ENCODE measurements at places on chromosomes 12 and 14.

GRCh38 chr12:91818227-91819131, 327.2 kb downstream of the BTG1 start:
- no peaks in the 10 kb centered on the region for H3K4me1 ChIP-seq
- H3K27me3 ChIP-seq, result no peaks in the 10 kb centered on the region
- no peak for DNase-seq

DNA sequence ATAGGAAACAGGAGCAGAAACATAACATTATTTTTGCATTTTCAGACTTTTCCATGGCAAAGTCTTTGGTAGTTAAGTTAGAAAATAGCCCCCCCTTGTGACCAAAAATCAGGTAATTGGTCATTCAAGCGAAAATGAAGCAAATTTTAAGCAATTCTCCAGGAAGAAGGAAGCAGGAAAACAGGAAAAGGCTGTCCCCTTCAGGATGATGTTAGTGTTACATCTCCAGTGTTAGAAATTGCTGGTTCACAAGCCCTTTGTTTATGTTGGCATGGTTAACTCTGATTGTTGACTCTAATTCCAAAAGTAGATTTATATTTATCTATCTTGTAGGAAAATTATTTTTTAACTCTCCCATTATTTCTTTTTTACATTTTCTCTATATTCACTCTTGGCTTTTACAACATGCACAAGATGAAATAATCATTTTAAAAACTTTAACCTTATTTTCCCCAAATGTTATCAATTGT, 18.8 kb upstream of the GAS2L3 start:
- H3K4me3 ChIP-seq, result no peak overlapping the region
- no peaks in the 10 kb centered on the region for H3K36me3 ChIP-seq
- H3K4me1 ChIP-seq, result peaks cover 7% of the 10 kb centered on the region
- DNase-seq, result no peak

DNA sequence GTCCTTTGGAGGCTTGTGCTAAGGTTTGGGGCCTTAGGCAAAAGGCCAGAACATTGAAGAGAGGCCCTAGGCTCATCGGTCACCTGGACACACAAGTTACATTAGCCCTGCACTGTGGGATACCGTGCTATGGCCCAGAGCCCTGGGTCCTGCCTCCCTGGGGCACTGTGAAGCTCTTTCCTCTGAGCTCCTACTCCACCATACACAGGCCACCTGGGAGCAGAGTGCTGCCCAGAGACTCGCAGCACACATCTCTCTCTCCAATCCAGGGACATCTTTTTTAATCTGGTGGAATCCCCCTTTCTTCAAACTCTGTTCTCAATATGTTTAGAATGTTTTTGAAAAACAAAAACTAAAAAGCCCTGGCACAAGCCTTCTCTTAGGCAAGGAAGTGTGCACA, 314.2 kb upstream of the RGS6 start:
- DNase-seq, result no peak
- no peaks in the 10 kb centered on the region for H3K36me3 ChIP-seq
- no peak overlapping the region for H3K27ac ChIP-seq

- no peaks in the 10 kb centered on the region for H3K4me1 ChIP-seq
- no peaks in the 10 kb centered on the region for H3K27me3 ChIP-seq
- H3K36me3 ChIP-seq, result no peaks in the 10 kb centered on the region
These were observed 27.8 kb downstream of the MUCL1 start for GRCh38 chr12:54882079-54882478.

DNA sequence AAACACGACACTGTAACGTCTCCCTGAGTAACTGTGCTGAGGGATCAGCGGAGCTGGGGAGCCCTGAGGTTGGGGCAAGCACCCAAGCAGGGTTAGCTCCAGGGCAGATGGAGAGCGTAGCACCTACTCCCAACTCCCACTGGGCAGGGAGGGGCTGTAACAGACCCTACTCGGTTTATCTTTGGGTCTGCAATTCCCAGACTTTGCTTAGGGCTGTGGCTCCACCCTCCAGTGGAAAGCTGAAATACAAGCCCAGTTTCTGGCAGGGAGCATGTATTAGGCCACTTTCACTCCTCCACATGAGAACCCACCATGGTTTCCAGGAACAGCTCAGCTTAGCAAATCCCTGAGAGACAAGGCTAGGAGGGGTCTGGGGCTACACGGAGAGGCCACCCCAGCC, 17.3 kb upstream of the TC2N start:
- H3K4me1 ChIP-seq, result peaks cover 24% of the 10 kb centered on the region
- no peak overlapping the region for H3K4me3 ChIP-seq
- H3K27me3 ChIP-seq, result no peaks in the 10 kb centered on the region
- no peaks in the 10 kb centered on the region for H3K36me3 ChIP-seq

DNA sequence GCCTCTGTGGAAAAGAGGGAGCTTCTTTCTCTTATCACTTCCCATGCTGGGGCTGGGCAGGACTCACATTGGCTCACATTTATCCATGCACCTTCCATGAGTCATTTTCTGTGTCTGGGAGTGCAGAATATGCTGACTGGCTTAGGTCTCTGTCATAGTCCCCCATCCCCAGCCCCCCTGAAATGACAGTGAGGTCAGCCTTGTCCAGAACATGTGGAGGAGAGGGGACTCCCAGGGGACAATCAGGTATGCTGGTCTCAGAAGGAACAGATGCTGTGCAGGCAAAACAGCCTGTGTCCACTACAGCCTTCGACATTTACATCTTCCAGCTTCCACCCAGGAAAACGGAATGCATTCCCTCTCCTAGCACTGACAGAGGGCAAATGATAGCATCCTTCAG, 35.0 kb downstream of the ADGRD1 start:
- no peak overlapping the region for H3K27ac ChIP-seq
- no peaks in the 10 kb centered on the region for H3K27me3 ChIP-seq
- H3K4me3 ChIP-seq, result no peak overlapping the region

- H3K27me3 ChIP-seq, result peaks cover 4% of the 10 kb centered on the region
- H3K27ac ChIP-seq, result no peak overlapping the region
- H3K4me1 ChIP-seq, result no peaks in the 10 kb centered on the region
- H3K36me3 ChIP-seq, result no peaks in the 10 kb centered on the region
- DNase-seq, result no peak
These were observed 121.2 kb upstream of the DAAM1 start for GRCh38 chr14:59067127-59067894.

GRCh38 chr12:30180602-30181001, 396.9 kb upstream of the TMTC1 start:
- DNase-seq, result no peak
- no peak overlapping the region for H3K27ac ChIP-seq
- no peaks in the 10 kb centered on the region for H3K27me3 ChIP-seq
- no peak overlapping the region for H3K4me3 ChIP-seq
- H3K4me1 ChIP-seq, result no peaks in the 10 kb centered on the region
- no peaks in the 10 kb centered on the region for H3K36me3 ChIP-seq

- DNase-seq, result no peak
- peaks cover 5% of the 10 kb centered on the region for H3K4me1 ChIP-seq
- H3K27ac ChIP-seq, result no peak overlapping the region
- no peaks in the 10 kb centered on the region for H3K36me3 ChIP-seq
- H3K27me3 ChIP-seq, result no peaks in the 10 kb centered on the region
These were observed 40.0 kb downstream of the MYBPC1 start for GRCh38 chr12:101634724-101635123.

DNA sequence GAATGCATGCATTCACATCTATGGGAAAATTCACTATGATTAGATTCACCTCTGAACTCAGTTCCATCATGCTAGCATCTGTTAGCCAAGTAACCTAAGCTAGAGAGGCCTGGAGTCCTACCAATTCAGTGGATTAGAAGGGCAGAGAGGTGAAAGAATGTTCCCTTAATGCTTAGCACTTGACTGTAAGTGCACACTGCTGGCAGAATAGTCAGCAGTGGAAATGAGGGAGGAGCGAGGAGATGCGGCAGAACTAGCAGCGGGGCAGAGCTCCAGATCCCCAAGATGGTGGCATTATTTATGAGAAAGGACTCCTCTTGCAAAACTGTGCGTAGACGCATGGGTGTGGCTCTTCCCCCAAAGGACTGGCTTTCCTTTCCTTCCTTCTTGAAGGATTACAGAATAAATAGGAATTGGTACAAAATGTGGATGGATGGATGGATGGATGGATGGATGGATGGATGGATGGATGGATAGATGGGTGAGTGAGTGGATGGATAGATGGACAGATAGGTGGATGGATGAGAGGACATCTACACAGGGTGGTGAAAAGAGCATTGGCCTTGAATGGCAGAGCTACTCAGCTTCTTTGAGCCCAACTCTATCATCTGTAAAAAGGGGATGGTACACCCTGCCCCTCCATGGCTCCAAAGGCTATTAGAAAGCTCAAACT, 227.2 kb downstream of the CHST11 start:
- H3K4me3 ChIP-seq, result no peak overlapping the region
- DNase-seq, result no peak
- no peaks in the 10 kb centered on the region for H3K36me3 ChIP-seq
- no peaks in the 10 kb centered on the region for H3K27me3 ChIP-seq

DNA sequence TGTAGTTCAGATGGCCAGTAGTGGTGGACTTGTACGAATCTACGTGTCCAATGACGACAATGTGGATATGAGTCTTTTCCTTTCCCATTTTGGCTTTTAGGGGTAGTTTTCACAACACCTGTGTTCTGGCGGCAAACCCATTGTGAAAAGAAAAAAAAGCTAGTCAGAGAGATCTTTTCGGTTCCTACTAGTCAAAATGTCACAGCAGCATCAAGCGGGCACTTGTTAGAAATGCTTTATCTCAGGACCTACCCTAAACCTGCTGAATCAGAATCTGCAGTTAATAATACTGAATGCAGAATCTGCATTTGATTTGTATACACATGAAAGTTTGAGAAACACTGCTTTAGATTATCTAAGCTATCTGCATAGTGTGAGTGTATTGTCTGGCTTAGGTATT, 18.3 kb downstream of the AEBP2 start:
- no peak overlapping the region for H3K4me3 ChIP-seq
- H3K27ac ChIP-seq, result no peak overlapping the region
- no peaks in the 10 kb centered on the region for H3K27me3 ChIP-seq
- peaks cover 9% of the 10 kb centered on the region for H3K4me1 ChIP-seq
- H3K36me3 ChIP-seq, result no peaks in the 10 kb centered on the region

- H3K4me3 ChIP-seq, result no peak overlapping the region
These were observed 17.5 kb downstream of the CBX5 start for GRCh38 chr12:54262403-54262925.

DNA sequence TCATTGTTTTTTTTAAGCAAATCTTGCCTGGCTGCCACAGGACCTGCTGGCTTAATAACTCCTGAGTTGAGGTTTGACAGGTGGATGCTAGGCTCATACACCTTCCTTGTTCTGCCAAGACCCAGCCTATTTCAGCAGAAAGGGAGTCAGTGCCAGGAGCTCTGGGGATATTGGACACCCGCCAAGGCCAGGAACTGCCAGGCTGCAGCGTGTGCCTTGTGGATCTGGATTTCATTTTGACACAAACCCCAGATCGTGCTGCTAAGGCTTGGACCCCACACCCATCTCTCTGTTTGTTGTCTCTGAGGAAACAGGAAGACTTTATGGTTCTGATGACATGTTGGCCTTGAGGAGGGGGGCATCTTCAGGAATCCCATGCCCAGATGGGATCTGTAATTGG, 44.4 kb upstream of the PRIMA1 start:
- no peaks in the 10 kb centered on the region for H3K27me3 ChIP-seq
- no peak overlapping the region for H3K4me3 ChIP-seq
- H3K4me1 ChIP-seq, result no peaks in the 10 kb centered on the region
- no peaks in the 10 kb centered on the region for H3K36me3 ChIP-seq
- DNase-seq, result no peak
- H3K27ac ChIP-seq, result no peak overlapping the region

DNA sequence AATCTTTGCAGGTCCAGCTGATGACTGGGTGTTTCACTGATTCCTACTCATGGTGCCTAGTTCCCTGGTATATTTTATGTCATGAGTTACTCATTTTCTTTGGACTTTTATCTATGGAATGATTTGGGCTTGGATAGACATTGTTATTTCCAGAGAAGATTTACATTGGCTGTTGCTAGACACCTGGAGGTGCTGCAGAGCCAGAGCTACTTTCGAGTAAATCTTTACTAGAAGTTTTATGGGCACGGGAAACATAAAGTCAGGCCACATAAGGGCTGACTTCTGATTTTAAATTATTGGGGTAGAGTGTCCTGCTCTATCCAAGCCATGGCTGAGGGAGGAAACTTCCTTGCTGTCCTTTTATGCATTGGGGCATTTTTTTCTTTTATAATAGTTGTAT, 175.9 kb upstream of the ABCD2 start:
- DNase-seq, result no peak
- H3K27me3 ChIP-seq, result no peaks in the 10 kb centered on the region
- no peaks in the 10 kb centered on the region for H3K36me3 ChIP-seq
- H3K4me3 ChIP-seq, result no peak overlapping the region
- H3K4me1 ChIP-seq, result no peaks in the 10 kb centered on the region
- H3K27ac ChIP-seq, result no peak overlapping the region

DNA sequence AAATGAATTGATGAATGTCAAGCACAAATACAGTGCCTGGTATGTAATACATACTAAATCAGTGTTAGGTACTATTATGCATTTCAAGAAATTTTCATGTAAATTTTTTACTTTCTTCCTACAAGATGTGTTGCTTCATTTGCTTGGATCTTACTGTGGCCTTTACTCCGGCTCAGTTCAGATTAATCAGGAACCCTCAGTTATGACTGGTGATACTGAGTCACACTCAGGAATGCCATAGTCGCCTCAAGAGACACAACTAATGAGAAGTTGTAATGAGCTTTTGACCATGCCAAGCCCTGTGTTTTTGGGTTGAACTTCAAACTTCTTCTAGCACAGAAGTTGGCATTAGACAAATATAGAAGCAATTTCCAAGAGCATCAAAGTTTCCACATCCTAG, 96.0 kb downstream of the TGFB3 start:
- peaks cover 18% of the 10 kb centered on the region for H3K4me1 ChIP-seq
- no peaks in the 10 kb centered on the region for H3K36me3 ChIP-seq
- H3K27me3 ChIP-seq, result no peaks in the 10 kb centered on the region
- no peak overlapping the region for H3K4me3 ChIP-seq

DNA sequence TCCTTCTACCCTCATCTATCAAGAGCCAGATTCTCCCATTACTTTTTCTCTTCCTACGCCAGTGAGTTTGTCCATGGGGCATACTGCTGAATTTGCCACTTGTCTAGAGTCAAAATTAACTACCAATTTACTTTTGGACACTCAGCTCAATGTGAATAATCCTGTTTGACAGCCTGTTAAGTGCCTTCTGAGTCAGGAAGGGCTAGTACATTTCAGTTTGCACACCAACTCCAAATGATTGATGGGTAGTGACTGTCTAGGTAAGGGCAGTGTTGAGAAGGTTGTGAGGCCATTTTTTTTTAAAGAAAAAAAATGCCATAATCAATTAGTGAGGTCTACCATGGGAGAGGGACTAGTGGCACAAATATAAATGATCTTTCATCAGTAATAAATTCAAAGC, 21.8 kb upstream of the TRIM9 start:
- H3K36me3 ChIP-seq, result no peaks in the 10 kb centered on the region
- H3K4me3 ChIP-seq, result no peak overlapping the region
- no peaks in the 10 kb centered on the region for H3K27me3 ChIP-seq
- no peaks in the 10 kb centered on the region for H3K4me1 ChIP-seq

GRCh38 chr12:32211066-32211899, 104.6 kb downstream of the BICD1 start:
- no peaks in the 10 kb centered on the region for H3K4me1 ChIP-seq
- H3K27ac ChIP-seq, result no peak overlapping the region
- H3K36me3 ChIP-seq, result peaks cover 1% of the 10 kb centered on the region
- H3K4me3 ChIP-seq, result no peak overlapping the region
- no peaks in the 10 kb centered on the region for H3K27me3 ChIP-seq

All from upper lobe of right lung (tissue), 1 donor.